ENCODE measurements at places on chromosomes 1 and 21.

DNA sequence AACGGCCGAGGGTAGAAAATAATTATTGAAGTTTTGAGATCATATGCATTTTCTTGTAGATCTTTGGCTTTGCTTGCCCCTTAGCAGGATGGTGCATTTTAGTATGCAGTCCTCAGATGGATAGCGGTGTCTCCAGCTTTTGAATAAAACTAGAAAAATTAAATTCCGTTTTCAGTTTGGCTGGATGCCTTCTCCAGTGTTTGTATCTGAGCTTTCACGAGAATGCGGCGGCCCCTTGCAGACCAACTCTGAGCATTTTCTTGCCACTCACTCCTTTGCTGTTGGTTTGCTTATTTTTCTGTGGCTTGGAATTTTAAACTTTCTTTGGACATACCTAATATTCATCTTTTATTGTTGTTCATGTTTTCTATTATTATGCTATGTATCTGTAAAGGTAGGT lies 192.6 kb downstream of the NFIA start:
- peak; percentile 64 for DNase-seq

DNA sequence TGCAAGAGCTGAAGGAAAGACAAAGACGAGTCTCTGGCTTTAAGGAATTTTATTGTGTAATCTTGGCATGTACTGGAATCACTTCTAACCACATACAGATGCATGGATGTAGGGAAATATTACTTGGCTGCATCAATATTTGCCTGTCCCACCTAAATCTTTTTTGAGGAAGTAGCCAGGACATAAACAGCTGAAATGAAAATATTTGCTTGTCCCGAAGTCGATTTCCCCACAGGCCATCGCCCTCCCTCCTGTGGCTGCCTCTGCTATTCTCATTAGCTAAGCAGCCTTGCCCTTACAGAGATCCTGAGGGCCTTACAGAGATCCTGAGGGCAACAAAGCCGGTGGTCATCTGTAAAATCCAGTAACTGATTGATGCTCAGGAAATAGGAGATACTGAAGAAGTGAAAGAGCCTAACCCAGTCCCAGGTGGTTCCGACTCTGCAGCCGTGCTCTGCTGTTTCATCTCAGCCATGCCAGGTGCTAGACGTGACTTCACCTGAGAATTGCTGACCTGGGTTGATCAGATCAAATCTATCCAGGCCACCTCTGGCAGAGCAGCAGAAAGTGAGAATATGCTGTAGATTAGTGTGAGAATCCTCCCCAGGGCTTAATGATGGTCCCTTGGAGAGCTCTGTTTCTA lies 25.5 kb downstream of the MAN1C1 start:
- peak; percentile 57 for DNase-seq

DNA sequence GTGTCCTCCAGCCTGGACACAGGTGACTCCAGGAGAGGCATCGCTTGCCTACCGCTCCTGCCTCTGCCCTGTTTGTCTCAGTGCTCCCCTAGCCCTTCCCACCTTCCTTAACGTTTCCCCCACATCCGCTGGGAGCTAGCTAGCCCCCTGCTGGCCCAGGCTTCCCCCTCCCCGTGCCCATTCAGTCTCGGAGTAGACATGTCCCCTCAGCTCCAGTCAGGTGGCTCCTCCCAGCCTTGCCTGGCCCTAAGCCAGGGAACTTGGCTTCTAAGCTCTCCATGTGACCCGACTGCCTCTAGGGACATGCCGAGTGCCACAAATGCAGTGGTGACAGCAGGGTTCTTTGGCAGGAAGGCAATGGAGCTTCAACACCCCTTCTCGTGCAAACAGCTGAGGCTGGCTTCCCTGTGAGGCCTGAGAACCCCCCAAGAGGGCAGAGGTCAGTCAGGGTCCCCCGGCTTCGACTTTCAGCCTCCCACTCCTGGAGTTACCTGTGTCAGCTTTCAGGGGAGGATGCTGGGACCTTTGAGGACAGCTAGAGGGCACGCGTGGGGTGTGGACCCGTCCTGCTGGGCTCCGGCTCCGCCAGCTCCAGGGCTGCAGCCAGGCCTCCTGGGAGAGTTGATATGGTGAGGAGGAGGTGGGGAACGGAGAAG lies 16.2 kb downstream of the DRAXIN start:
- peak; percentile 58 for DNase-seq

DNA sequence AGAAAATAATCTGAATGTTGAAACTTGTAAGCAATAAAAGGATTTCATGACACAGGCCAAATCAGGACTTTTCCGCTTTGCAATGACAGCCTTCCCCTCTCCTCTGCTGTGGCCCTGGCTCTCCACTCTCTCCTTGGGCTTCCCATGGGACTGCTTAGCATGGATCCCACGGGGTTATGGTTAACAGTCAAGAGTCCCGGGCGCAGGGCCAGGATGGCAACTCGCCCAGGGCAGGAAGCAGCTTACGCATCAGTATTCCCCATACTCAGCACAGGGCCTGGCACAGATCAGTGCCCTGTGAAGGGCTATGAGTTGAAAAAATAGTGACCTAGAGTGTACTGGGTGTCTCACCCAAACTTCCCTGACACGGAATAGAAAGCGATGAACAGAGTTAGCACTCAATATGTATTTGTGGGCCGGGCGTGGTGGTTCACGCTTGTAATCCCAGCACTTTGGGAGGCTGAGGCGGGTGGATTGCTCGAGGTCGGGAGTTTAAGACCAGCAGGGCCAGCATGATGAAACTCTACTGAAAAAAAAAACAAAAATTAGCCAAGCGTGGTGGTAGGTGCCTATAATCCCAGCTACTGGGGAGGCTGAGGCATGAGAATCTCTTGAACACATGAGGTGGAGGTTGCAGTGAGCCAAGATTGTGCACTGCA lies 29.1 kb upstream of the GRHL3 start:
- DNase-seq = peak; percentile 47

- no peak for DNase-seq
Observed at GRCh38 chr1:21507511-21508270, 1.5 kb upstream of the ALPL start.

DNA sequence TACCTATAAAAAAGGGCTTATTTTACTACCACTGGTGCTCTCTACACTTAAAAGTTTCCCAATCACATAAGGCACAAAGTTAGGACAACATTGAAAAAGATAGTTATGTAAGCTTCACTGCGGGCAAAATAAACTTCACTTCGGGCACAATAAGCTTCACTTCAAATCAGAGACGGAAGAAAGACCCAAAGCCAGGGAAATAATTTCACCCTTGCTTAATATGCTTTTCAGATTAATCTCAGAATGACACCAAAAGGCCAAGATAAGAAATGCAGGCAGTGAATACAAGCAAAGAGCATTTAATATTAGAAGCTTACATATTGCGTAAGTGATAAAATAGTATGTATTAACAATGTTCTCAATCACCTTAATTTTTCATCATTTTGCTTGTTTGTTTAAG lies 444.2 kb downstream of the SETD4 start:
- peak; percentile 3 for DNase-seq

All from G401 (cell line).